Large intestine (tissue), 12 donors: ENCODE measurements at places on chromosomes 11 and 22. TPM values are rescaled to one million over a fixed set of nuclear protein-coding genes. Genes with fewer than 3 reads are reported as not detected.

Gene MS4A8
- polyA plus RNA-seq: 112 TPM

Gene PRCP
- polyA plus RNA-seq: 73.8 TPM

GRCh38 chr11:66766681-66767080 lies 37.7 kb upstream of the SPTBN2 start:
- DNase-seq: no peak

GRCh38 chr11:90698238-90698637 lies 475.4 kb upstream of the CHORDC1 start:
- no peak for DNase-seq

GRCh38 chr22:23306438-23306921 lies 126.2 kb downstream of the BCR start:
- no peak for DNase-seq

DNA sequence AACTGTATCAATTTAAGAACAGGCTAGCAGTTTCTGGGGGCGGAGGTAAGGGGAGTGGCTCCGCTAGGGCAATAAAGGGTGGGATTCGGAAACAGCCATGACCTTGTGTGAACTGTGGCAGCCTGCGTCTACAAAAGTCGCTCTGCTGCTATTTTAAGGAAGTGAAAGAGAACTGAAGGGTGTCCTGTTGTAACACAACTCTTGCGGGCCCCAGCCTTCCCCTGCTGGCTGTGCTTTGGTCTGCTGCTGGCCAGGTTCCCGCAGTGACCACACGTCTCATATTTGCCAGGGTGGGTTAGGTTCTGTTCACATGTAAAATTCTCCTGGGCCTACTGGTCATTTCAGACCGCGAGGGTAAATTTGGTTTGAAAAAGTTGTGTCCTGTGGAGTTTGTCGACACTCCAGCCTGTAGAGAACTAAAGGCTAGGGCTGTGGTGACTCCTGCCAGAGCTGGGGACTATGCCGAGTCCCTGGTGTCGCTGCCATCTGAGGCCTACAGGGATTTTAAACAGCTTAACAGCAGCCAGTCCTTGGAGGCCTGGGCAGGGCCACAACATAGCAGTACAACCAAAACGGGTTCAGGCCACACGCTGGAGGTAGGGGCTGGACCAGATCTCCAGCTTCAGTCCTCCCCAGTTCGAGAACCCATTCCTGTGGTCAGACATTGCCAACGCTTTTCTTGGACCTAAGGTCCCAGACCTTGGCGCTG lies 1.1 kb upstream of the PPFIBP2 start:
- DNase-seq: peak; percentile 48
